CD4-positive, alpha-beta T cell treated with Interferon gamma for 1 hour (primary cell): ENCODE measurements at places on chromosomes 5 and 9.

- DNase-seq = no peak
These were observed 68.1 kb upstream of the RNF130 start for GRCh38 chr5:180139731-180140055.

DNA sequence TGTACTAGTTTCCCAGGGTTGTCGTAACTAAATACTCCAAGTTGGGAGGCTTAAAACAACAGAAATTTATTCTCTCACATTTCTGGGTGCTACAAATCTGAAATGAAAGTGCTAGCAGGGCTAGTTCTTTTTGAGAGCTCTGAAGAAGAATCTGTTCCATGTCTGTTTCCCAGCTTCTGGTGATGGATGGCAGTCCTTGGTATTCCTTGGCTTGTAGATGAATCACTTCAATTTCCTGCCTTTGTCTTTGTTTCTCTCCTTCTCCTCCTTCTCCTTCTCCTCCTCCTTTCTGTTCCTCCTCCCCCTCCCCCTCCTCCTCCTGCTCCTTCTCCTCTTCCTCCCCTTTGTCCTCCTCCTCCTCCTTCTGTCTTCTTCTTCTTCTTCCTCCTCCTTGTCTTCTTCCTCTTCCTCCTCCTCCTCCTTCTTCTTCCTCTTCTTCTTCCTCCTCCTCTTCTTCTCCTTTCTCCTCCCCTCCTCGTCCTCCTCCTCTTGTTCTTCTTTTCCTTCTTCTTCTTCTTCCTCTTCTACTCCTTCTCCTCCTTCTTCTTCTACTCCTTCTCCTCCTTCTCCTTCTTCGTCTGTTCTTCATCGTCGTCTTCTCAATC, 104.7 kb upstream of the ANKRD55 start:
- no peak for DNase-seq

- no peak for DNase-seq
These were observed 86.7 kb upstream of the ICE1 start for GRCh38 chr5:5335700-5336264.

GRCh38 chr5:106648401-106648800, 1022.3 kb downstream of the EFNA5 start:
- no peak for DNase-seq
